DMS 273 treated with DMSO at 0.1 percent for 48 hours (cell line): ENCODE measurements at places on chromosomes 6 and 20.
A peak's percentile ranks its signal among the peaks of the same experiment; 100 is the strongest.

GRCh38 chr6:84026721-84027164 lies 6.8 kb upstream of the MRAP2 start:
- DNase-seq: peak; percentile 28

DNA sequence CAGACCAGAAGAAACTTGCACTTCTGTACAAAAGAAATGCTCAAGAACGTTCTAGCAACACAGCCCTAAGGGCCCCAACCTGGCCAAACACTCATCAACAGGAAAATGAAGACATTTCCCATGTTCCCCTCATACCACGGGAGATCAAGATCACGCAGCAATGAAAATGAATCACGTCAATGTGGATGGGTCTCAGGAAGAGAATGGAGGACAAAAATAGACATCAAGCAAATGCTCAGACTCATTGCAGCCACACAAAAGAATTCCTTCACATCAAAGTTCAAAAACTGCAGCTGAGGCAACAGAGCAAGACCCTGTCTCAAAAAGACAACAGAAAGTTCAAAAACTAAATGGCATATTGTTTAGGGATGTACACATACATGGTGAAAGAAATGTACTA lies 18.1 kb downstream of the ULBP3 start:
- no peak for DNase-seq

DNA sequence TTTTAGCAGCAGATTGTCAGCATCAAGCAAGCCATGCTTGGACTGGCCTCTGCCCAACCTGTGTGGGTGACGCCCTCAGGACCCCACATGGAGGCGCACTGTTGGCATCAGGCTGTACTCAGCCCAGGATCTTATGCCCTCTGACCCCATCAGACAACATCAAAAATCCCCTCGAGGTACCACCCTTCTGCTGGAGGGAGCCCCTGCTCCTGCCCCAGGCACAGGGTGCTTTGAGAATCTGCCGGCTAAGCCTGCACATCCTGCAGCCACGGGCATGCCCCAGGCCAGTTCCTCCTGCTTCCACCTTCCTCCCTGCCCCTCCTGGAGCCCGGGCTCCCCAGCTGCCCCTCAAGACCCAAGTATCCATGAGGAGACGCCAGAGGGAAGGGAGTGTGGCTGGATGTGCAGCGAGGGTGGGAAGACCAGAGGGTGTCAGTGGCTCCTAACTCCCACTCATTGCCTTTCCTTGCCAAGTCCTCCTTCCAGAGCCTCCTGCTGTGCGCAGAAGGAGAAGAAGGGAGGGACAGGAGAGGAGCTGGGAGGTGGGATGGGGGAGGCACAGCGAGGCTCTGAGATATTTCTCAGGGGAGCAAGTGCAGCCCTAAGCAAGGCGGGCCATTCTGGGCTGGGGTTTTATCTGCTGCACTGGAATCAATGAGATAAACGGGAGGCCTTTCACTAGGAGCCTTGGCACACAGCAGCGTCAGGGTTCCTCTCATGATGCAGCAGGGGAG lies 77.4 kb upstream of the CST7 start:
- DNase-seq: no peak

- DNase-seq: no peak
These were observed 6.6 kb upstream of the TBC1D7 start for GRCh38 chr6:13334953-13335352.
